NCI-H1930 (cell line): ENCODE measurements at places on chromosomes 1 and 21.

DNA sequence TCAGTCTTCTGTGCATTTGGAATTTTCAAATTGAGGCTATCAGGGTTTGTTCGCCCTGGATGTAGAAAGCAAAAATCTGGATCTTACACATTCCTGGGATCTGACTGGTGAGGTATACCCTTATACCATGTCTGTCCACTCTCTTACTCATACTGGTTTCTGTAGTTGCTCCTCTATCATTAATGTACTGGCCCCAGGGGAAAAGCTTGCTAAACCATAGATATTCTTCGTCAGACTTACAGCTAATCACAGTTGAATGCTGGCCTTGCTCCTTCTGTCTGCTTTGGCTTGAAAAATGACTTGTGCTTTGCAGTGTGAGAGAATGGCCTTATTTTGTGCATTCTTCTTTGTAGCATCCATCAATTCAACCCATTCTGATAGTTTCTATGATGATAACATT is 30.5 kb downstream of the TBCE start:
- DNase-seq, result no peak

DNA sequence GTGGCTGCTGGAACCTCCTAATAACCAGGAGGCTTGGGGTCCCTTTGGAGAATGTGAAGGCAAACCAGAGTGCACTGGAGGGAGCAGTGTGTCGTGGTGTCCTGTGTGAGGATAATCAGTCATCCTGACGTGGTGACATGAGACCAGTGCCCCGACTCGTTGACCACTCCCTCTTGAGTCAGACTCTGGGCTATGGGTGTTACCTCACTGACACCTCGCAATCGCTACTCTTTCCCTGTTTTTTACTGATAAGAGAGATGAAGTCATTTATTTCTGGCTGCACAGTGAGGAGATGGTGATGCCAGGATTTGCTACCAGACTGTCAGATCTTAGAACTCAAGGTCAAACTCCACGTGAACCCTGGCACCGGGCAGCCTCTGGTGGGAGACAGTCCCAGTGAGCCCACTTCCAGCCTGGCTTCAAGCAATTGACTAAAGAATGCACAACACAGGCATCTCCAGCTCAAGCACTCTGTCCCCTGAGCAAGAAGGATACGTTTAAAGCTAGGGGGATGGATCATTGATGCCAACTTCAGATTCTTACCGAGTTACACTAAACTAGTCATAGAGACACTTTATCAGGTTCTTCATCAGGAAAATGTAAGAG is 30.3 kb downstream of the UBASH3A start:
- no peak for DNase-seq

GRCh38 chr1:1092894-1093609 is 18.9 kb upstream of the RNF223 start:
- no peak for DNase-seq

DNA sequence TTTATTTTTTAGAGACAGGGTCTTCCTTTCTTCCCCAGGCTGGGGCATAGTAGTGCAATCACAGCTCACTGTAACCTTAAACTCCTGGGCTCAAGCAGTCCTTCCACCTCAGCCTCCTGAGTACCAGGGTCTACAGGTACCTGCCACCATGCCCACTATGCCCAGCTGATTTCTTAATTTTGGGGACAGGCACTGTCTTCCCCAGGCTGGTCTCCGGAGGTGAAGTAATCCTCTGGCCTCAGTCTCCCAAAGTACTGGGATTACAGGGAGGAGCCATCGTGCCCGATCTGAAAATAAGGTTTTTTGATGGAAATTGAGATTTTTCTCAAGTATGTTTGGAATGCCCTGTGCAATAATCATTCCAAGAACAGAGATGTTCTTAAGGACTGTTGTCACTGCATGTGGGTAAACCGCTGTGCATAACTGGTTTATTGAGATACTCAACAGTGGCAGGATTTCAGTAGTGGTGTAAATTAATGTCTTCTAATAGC is 934 bp upstream of the MSH4 start:
- DNase-seq, result no peak

GRCh38 chr1:36580524-36580923 is 97.8 kb upstream of the CSF3R start:
- DNase-seq, result no peak

DNA sequence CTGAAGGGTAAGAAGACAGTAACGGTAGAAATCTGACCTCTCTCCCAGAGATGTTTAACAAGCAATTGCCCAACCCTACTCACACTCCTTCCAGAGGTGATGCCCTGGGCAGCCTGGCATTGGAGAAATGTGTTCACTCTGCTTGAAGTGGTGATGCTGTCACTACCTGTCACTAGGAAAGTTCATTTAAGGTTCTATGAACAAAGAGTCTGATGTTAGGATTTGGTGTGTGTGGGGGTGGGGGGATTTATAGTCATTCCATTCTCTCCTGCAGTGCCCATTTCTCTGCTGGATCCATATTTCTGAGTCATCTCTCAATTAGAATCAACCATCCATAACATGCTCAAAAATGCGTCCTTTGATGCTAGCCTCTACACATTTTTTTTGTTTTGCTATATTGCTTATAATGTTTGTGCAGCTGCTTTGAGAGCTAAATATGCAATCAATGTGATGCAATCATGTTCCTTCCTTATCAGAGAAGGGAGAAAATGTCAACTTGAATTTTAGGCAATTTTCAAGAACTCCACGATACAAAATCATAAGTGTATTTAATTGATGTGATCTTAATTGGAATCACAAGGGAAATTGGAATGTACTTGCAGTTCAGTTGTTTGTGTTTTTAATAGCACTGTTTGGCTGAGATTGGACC is 173.9 kb downstream of the DUSP10 start:
- no peak for DNase-seq

DNA sequence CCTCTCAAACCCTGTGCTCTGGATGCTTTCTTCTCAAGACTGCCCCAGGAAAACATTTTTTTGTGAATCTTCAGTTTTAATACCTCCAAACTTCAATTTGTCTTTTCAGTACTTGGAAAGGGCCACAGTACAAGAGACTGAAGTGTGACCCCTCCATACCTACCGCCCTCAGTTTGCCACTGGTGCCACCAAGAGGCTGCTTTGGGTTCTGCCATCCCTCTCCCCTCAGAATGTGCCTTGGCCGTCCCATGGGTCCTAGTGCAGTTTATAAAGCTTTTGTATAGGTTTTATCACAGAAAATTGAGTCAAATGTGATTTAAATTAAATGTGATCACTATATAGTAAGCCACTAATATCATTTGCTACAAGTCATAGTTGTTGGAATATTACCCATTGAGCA is 60.8 kb upstream of the PGD start:
- DNase-seq, result no peak

DNA sequence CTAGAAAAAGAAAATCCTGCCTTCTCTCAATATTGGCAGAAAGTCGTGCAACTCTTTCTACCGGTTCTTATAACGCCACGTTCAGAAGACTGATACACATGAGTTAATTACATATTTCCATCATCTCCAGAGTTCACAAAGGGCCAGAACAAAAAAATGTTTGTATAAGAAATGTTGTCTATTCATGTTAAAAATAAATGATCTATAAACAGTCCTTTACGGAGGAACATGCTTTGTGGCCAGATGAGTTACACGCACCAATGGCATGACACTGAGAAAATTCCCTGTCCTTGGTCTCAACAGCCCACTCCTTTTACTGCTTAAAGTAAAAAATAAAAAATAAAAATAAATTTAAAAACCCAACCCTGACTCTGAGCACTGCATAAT is 29.5 kb downstream of the C2CD2 start:
- no peak for DNase-seq

DNA sequence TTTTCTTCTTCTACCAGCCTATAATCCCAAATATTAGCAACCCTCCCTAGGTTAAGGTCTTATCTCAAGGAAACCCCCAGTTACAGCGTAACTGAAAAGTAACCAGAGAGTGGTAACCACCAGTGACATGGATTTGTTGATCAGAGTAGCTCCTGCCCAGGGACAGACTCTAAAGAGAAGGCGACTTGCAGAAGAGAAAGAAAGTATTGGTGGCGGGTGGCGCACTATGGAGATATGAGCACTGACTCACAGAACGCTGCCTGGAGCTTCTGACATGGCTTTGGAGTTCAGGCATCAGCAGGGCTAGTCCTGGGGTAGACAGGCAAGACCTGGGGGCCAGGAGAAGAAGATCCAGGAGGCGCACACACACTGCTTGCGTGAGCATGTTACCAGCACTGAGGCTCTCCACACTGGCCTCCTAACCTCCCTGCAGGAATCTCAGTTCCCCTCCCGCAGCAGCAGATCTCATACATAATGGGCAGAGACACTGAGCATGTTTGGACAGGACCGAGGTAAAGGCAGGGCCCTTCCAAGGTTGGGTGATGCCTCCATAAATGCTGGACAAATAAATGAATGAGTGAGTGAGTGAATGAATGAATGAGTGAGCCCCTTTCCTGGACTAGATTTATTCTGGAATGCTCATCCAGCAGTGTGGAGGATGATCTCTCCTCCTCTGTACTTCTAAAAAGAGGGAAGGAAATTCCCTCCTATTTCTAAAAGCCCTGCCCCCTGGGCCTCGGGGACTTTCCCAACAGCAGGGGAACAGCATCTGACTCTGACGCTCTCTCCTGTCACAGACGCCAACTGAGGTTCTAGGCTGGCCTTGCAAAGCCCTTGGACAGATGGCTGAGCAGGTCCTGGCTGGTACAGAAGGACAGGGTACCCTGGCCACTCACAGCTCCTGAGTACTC is 175.5 kb downstream of the CLIC6 start:
- DNase-seq, result no peak

DNA sequence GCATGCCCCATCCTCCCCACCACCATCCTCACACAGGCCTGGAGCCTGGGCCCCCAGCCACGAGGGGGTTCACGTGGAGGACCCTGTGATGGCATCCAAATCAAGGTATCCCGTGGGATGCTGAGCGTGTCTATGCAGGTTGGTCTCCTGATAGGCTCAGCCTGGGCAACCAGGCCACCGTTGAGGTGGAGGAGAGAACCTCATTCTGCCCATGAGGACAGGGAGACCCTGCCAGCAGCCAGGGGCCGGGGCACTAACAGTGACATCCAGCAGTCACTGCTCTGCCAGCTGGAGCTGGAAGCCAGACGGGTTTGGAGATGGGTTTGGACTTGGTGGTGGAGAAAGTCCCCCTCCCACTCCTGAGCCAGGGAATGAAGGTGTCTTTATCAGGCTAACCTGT is 582.8 kb downstream of the MATN1 start:
- DNase-seq, result no peak

GRCh38 chr1:64917328-64917861 is 49.0 kb downstream of the JAK1 start:
- DNase-seq, result no peak
